Endothelial cell of umbilical vein (primary cell): ENCODE measurements at places on chromosomes 11 and 22.

DNA sequence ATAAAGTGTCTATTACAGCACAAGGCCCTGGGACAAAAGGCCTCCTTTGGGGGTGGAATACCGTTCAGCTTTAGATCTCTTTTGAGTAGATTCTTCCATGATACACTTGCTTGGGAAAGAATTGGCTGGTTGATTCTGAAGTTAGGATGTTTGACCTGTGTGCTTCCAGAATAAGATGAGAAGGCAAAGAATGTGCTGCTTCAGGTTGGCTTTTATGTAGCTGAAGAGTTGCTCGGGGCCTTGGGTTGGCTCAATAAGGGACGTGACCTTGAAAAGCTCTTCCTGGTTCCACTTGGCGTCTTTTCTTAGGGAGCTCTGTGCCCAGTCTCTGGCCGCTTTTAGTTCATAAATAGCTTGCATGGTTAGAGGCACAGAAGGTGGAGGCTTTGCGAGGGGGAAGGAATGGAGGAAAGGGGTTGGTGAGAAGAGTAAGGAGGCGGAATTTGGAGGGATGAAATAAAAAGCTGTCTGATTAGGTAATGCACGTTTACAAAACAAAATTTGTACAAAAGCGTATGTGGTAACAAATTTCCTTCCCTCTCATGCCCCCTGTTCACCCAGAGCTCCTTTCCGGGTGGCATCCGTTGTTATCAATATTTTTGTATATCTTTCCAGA is 4.2 kb upstream of the SORL1-AS1 start:
- H3K27ac ChIP-seq: no peak overlapping the region
- H3K4me1 ChIP-seq: no peaks in the 10 kb centered on the region
- DNase-seq: no peak
- no peak overlapping the region for H3K4me3 ChIP-seq

DNA sequence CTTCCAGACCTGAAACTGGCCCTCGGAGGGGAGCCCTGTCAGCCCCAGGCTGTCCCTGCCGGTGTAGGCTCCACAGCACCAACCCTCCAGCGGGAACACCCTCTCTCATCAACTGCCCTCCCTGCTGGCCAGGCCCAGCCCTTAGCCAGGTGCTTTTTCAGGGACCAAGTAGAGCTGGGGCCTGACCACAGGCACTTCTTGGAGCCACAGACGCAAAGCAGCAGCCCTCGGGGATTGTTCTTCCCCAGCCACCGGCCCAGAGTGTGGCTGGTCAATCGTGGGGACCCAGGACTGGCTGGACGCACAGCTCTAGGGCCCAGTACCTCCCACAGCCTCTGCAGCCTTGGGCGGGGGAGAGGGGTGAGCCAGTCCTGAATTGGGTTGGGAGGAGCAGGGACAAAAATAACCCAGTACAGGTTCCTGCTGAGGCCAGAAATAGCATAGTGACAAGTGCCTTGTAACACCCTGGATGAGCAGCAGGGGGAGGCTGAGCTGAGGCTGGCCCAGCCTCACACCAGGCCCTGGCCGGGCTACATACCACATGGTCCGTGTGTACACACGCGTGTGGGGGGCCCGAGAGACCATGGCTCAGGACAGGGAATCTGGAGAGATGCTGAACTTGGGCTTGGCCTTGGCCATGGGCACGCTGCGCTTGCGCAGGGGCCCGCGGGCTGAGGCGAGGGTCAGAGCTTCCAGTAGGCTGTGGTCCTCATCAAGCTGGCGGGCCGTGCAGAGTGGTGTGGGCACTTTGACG is 2.0 kb downstream of the KCNJ11 start:
- H3K4me3 ChIP-seq: no peak overlapping the region
- no peak overlapping the region for H3K27ac ChIP-seq
- no peaks in the 10 kb centered on the region for H3K4me1 ChIP-seq
- H3K36me3 ChIP-seq: no peaks in the 10 kb centered on the region
- peaks cover 13% of the 10 kb centered on the region for H3K27me3 ChIP-seq

GRCh38 chr11:76801736-76802135 is 18.6 kb downstream of the TSKU start:
- no peak overlapping the region for H3K27ac ChIP-seq
- H3K36me3 ChIP-seq: peaks cover under 1% of the 10 kb centered on the region
- DNase-seq: no peak
- H3K4me3 ChIP-seq: no peak overlapping the region
- no peaks in the 10 kb centered on the region for H3K27me3 ChIP-seq
- H3K4me1 ChIP-seq: peaks cover 7% of the 10 kb centered on the region

DNA sequence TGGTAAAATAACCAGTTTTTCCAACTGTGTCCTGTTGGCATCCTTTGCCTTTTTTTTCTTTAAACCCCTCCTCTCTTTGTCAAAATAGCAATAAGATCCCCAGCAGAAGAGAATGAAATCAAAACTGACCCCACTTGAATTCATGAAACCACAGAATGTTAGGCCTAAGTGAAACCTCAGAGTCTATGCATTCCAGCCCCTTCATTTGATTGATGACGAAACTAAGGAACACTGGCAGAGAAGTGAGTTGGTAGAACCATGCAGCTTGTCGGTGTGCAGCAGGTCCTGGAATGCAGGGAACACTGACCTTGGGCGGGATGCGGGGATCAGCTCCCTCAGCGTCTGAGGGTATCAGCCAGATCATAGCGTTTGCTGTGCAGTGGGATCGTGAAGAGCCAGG is 57.5 kb downstream of the GRK3 start:
- no peak overlapping the region for H3K27ac ChIP-seq
- H3K27me3 ChIP-seq: no peaks in the 10 kb centered on the region
- peaks cover 3% of the 10 kb centered on the region for H3K4me1 ChIP-seq
- no peaks in the 10 kb centered on the region for H3K36me3 ChIP-seq

GRCh38 chr11:57095417-57095816 is 86.3 kb upstream of the LRRC55 start:
- no peaks in the 10 kb centered on the region for H3K27me3 ChIP-seq
- H3K4me1 ChIP-seq: no peaks in the 10 kb centered on the region
- no peak overlapping the region for H3K4me3 ChIP-seq
- no peak for DNase-seq

DNA sequence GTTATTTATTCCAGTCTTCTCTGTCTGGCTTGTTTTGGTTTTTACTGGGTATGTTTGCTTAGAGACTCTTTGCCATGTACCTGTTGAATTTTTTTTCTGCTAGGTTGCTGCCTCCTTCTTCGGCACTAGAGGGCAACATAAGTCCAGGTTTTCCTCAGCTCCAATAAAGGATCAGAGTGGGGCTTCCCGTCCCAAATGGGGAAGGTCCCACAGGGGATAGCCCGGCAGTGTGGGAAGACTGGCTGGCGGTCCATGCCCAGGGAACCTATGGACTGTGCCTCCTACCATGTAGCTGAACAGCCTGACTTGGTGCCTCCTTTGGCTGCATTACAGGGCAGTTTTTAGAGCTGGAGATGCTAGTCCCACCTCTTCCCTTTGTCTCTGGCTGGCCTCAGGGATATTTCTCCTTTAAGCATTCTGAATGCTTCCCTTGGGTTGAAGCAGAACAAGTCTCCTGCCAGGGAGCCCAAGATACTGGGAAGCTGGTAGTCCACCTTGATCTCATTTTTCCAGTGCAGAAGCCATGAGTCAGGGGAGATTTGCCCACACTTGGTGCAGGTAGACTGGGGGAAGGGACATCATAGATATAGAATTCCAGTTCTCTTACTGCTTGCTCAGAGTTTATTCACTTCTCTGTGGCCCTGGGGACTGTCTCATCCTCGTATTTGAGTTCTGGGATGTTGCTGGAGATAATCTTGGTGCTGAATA is 60.2 kb downstream of the BRD1 start:
- no peaks in the 10 kb centered on the region for H3K27me3 ChIP-seq
- no peaks in the 10 kb centered on the region for H3K36me3 ChIP-seq
- H3K4me1 ChIP-seq: no peaks in the 10 kb centered on the region
- DNase-seq: peak; percentile 64
- no peak overlapping the region for H3K4me3 ChIP-seq
- H3K27ac ChIP-seq: no peak overlapping the region

GRCh38 chr11:75149766-75150465 is 991 bp upstream of the SLCO2B1 start:
- H3K4me3 ChIP-seq: no peak overlapping the region
- no peaks in the 10 kb centered on the region for H3K4me1 ChIP-seq
- H3K27ac ChIP-seq: no peak overlapping the region

DNA sequence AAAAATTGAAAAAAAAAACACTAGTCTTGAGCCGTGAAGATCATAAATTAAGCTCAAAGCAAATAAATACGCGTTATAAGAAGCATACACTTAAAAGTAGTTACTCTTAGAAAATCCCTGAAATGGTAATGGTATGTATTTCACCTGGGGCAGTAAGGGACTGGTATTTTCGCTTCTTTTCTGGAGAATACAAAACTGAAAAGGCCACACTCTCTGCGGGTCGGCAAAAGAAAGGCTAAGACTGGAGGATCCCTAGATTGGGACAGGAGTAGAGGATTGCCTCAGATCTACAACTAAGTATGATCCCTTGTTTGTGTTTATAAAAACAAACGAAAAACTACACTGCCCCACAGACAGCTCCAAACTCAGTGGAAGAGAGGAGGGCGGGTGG is 617 bp downstream of the TSG101 start:
- peak overlapping the region; percentile 99 for H3K27ac ChIP-seq
- no peak for DNase-seq
- H3K4me3 ChIP-seq: peak overlapping the region; percentile 51
- peaks cover 15% of the 10 kb centered on the region for H3K4me1 ChIP-seq
